ENCODE measurements at places on chromosomes 13 and 19.

DNA sequence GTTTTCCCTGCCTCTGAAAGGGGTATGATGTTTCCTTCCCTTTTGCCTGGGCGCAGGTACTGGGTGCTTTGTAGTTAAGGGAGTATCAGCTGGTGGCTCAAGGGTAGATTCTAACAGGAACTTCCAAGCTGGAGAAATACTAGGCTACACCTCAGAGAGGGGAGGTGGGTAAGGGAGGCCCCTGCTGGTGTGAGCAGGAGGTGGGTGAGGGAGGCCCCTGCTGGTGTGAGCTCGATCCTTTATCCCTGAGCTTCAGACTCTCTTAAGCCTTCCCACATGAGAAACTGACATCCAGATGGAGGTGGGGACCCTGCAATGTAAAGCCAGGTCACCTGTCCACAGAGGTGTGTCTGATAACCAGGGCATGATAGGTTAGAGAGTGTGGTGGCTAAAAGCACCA is 32.1 kb downstream of the CYP2B6 start:
- DNase-seq: no peak

GRCh38 chr13:66534561-66534960 is 695.6 kb downstream of the PCDH9 start:
- DNase-seq: no peak

DNA sequence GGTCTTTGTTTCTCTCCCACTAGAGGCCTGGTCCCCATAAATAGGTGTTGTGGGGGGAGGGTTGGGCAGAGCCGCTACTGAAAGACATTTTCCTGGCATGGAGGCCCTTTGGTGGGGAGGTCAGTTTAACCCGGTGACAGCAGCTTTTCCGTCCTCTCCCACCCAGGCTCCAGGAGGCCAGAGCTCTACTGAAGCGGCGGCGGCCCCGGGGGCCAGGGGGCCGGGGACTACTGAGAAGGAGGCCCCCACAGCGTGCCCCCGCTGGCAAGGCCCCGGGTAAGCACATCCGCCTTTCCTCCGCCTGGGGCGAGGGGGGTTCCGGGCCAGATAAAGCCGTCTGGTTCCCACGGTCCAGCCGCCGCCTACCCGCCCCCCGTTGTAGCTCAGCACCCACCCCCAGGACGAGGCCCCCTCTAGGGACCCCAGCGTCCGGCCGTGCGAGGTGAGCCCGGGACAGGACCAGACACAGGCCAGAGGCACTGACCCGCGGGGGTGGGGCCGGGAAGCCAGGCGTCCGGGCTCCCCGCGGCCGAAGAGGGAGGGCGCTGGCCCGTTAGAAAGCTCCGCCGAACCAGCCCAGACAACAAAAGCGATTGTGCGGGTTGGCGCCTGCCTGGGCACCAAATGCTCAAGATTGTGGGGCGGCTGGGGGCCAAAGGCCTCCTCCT is 1.1 kb upstream of the LTBP4 start:
- DNase-seq: no peak

DNA sequence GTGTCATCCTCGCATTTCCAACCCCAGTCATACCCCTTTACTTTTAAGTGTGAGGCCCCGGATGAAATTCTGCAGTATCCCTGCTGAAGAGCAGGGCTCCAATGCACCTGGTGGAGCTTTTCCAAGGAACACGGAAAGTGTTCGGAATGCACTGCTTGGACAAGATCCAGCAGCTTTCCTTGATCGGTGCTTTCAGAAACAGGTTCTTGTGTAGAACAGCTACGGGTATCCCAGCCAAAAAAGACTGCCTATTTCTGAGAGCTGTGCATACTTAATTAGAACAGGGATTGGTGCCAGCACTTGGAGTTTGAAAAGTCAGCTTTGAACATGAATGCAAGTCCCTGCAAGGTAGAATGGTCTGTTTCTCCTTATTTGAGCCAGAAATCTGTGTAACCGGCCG is 87.2 kb upstream of the C1QTNF9B start:
- DNase-seq: no peak

DNA sequence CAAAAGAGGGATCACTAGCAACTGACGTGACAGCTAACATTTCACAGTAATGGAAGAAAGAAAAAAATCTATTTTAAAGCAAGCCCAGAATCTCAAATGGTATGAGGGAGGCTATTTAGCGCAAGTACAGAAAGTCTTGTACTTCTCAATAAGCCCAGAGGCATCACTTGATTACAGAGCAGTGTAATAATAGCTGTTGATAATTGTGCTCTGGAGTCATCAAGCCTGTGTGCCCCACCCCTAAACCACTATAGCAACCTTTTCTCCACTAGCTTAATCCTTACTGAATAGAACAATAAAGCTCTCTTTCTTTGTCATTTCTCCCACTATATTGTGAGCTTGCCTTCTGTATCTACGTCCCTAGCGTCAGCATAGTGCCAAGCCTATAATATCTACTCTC is 56.6 kb downstream of the FREM2 start:
- no peak for DNase-seq

- DNase-seq: no peak
Measured at GRCh38 chr13:83829810-83830209, 52.5 kb downstream of the SLITRK1 start.

GRCh38 chr13:89307278-89307677 is 1636.1 kb downstream of the SLITRK5 start:
- no peak for DNase-seq

- DNase-seq: no peak
Measured at GRCh38 chr13:107395927-107396662, 819.2 kb downstream of the LIG4 start.

- no peak for DNase-seq
Measured at GRCh38 chr13:96179309-96179708, 89.4 kb downstream of the HS6ST3 start.

GRCh38 chr19:19418555-19419260 is 13.2 kb downstream of the GATAD2A start:
- DNase-seq: no peak

GRCh38 chr19:55543567-55543966 is 1.8 kb downstream of the SBK3 start:
- DNase-seq: no peak

DNA sequence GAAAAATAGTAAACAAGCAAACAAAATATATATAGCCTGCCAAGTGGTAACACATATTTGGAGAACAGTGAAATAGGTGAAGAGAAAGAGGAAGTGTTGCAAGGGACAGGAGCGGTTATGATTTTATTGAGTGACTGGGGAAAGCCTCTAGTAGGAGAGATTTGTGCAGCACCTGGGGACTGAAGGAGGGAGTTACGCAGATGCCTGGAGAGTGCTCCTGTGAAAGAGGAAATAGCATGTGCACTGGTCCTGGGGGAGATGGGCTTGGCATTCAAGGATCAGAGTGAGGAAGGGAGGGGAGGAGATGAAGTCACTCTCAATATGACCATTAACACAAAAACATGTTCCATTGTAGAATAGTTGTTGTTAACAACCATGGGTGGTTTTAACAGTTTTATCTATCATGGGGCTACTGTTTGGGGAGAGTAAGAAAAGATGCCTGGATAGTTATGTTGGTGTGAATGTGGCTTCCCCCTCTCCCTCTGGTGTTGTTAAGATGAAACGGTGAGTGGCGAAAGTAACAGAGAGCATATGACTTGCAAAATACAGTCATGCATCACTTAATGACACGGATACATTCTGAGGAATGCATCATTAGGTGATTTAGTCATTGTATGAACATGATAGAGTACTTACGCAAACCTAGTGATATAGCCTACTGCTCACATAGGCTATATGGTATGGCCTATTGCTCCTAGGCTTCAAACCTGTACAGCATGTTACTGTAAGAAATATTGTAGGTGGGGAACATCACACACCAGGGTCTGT is 251.7 kb upstream of the ARGLU1 start:
- DNase-seq: no peak

DNA sequence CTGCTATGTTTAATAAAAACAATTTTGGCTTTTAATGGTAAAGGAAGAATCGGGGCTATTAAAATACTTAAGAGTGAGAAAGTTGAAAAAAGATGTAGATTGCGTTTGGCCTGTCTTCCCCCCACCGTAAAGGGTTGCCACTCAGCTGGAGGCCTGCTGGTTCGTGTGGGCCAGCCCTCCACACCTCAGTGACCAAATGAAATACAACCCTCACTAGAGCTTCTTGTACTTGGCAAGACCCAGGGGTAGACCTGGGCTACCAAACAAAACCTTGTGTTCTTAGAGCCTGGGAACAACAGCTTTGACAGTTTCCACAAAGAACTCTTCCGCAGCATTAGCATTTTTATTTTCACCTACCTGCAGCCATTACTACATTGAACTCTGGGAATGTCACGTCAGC is 152.8 kb upstream of the PABPC3 start:
- no peak for DNase-seq

GRCh38 chr19:39745643-39746042 is 7.8 kb upstream of the CLC start:
- DNase-seq: no peak

GRCh38 chr19:45911291-45911690 is 3.3 kb downstream of the NANOS2 start:
- DNase-seq: no peak

DNA sequence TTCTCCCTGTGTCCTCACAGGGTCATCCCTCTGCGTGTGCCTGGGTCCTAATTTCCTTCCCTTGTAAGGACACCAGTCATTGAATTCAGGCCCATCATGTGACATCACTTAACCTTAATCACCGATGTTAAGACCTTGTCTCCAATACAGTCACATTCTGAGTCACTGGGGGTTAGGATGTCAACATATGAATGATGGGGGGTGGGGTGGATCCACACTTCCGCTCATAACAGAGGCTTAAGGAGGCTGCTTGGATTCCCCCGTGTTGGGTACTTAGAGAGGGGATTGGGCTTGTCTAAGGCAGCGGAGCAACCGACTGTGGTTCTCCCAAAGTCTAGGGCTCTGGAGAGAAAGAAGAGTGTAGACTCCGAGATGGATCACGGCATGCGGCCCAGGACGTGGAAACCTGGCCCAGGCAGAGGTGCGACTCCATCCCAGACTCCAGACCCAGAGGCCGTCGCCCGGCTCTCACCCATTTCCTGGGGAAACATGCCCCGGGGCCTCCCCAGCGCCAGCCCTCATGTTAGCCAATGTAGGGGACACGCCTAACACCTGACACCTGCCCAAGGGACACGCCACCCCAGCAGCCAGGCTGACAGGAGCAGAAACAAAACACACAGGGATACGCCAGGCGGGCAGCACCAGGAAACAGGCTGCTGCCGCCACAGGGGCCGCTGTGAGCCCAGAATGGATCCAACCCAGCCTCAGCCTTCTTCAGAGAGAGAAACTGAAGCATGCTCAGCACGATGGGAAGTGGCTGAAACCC is 17.1 kb upstream of the IGLON5 start:
- DNase-seq: no peak

- DNase-seq: no peak
Measured at GRCh38 chr19:39127812-39128515, 2.4 kb downstream of the PAK4 start.

- peak; percentile 11 for DNase-seq
Measured at GRCh38 chr13:23558675-23559536, 11.3 kb upstream of the TNFRSF19 start.

GRCh38 chr13:50682002-50682401 is 161.5 kb downstream of the DLEU7 start:
- DNase-seq: no peak

GRCh38 chr13:30138511-30138910 is 168.8 kb downstream of the KATNAL1 start:
- no peak for DNase-seq

GRCh38 chr13:20685092-20685491 is 18.4 kb upstream of the IL17D start:
- DNase-seq: no peak

- DNase-seq: no peak
Measured at GRCh38 chr19:53958823-53959757, 3.6 kb upstream of the CACNG8 start.

DNA sequence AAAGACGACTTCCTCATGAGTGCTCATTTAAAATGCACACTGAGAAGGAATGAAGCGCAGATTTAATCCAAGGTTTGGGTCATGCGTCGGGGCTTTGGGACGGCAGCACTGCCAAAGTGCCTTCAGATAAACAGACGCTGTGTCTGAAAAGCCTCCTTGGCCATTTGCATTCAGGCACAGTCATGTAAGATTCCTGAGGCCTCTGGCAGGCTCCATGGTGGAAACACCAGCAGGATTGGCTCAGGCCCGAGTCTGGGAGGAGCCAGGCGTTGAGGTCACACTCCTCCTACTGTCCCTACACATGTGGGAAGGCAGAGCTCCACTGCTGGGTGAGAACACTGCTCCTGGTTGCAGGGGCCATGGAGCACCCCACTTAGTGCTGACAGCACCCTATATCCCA is 113.3 kb upstream of the KL start:
- no peak for DNase-seq

GRCh38 chr19:14166999-14167575 is 30.7 kb upstream of the ASF1B start:
- no peak for DNase-seq

GRCh38 chr13:81781471-81781870 is 1440.5 kb upstream of the SPRY2 start:
- DNase-seq: no peak

DNA sequence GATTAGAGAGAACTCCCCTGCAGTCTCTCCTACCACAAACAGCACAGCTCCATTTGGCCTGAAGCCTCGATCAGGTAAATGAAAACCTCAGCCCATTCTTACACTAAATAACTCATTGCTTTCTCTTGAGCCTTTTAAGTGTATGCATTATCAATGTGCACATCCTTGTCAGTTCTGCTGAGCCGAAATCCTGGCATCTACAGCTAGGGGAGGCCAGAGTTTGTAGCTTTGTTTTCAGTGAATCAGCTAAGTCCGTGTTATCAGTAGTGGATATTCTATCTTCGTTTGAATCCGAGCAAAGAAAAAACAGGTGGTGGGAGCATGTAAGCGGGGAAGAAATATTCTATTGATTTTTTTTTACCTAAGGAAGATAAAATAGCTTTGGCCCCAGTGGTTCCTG is 84.4 kb downstream of the ESD start:
- no peak for DNase-seq

DNA sequence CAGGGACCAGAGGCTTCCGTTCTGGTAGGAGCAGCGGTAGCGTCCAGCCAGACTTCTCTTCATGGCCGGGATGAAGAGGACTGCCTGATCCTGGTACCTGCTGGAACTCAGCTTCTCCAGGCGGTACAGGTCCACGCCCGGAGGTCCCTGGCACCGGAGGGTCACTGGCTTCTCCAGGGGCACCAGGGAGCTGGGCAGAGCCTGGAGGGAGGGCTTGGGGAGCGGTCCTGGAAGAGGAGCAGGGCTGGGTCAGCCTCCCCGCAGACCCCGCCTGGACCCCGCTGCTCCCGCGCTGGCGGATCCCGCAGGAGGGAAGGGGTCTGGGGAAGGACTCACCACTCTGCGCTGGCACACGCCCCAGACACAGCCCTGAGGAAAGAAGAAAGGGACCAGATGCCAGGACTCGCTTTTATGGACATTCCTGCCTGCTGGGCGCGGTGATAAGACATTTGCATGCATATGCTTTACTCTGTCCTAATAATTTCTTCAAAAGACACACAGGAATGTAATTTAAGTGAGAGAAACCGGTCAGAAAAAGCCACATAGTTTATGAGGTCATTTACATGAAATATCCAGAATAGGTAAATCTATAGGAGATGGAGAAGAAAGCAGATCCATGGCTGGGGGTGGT is 5.8 kb downstream of the GP6 start:
- no peak for DNase-seq
